ENCODE measurements at places on chromosomes 5 and 9.

- DNase-seq, result no peak
- no peak overlapping the region for H3K27ac ChIP-seq
- no peaks in the 10 kb centered on the region for H3K4me1 ChIP-seq
- H3K4me3 ChIP-seq, result no peak overlapping the region
- no peaks in the 10 kb centered on the region for H3K27me3 ChIP-seq
Observed at GRCh38 chr9:79143211-79143610, 428.6 kb upstream of the TLE4 start.

- no peaks in the 10 kb centered on the region for H3K4me1 ChIP-seq
- H3K4me3 ChIP-seq, result no peak overlapping the region
- DNase-seq, result no peak
- H3K36me3 ChIP-seq, result peaks cover 12% of the 10 kb centered on the region
- H3K27me3 ChIP-seq, result no peaks in the 10 kb centered on the region
Observed at GRCh38 chr5:59716966-59717500, 176.5 kb downstream of the PDE4D start.

DNA sequence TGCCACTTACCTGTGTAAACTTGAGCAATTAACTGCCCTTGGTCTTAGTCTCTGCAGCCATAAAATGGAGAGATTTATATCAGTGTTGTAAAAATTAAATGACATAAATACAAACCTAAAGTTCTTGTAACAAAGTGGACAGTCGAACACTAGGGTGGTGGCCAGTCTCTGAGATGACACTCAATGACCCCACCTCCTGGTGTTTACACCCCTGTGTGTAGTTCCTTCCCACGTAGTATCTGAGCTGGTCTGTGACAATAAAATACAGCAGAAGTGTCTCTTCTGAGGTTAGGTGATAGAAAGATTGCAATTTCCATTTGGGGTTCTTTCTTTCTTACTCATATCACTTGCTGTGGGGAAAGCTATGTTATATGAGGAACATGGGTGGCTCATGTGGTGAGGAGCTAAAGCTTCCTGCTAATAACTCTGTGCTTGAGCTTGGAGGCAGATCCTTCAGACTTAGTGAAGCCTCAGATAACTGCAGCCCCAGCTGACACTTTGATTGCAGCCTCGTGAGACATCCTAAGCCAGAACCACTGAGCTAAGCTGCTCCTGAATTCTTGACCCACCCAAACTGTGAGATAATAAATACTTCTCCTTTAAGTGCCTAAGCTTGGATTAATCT lies 173.4 kb upstream of the CHD1 start:
- H3K4me3 ChIP-seq, result no peak overlapping the region
- no peaks in the 10 kb centered on the region for H3K27me3 ChIP-seq
- H3K27ac ChIP-seq, result no peak overlapping the region
- no peaks in the 10 kb centered on the region for H3K4me1 ChIP-seq
- no peaks in the 10 kb centered on the region for H3K36me3 ChIP-seq

DNA sequence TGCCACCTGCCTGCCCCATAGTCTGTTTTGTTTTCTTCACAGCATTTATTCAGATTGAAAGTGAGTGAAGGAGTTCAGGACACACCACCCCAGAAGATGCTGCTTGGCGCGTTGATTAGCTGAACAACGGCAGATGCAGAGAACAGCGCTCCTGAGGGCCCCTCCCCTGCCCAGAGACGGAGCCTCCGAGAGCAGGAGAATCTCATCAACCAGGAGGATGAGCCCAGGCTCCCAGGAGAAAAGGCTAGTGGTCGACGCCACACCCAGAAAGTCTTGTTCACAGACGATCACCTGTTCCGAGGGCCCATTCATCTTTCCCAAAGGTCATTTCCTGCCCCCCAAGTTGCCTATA lies 180.4 kb upstream of the PPP1R26 start:
- no peak overlapping the region for H3K4me3 ChIP-seq
- no peak overlapping the region for H3K27ac ChIP-seq
- peaks cover 1% of the 10 kb centered on the region for H3K4me1 ChIP-seq
- DNase-seq, result no peak
- H3K27me3 ChIP-seq, result no peaks in the 10 kb centered on the region

DNA sequence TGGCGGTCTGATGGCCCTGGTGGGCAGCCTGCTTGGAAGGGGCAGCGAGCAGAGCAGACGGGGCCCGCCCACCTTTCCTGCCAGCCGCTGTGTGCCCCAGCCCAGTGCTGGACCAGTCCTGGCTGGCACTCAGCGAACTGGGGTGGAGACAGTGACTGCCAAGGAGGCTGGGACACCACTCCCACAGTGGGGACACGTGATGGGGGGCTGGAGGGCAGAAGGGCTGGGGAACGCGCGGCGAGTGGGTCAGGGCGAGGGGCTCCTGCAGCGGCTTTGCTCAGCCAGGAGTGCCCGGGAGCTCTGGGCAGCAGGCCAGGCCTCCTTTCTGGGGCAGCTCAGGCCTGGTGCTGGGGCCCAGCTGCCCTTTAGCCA lies 19.5 kb downstream of the NCS1 start:
- peaks cover 35% of the 10 kb centered on the region for H3K4me1 ChIP-seq
- no peaks in the 10 kb centered on the region for H3K27me3 ChIP-seq
- no peaks in the 10 kb centered on the region for H3K36me3 ChIP-seq

GRCh38 chr5:7717691-7718090 lies 133.2 kb downstream of the CFAP90 start:
- no peaks in the 10 kb centered on the region for H3K27me3 ChIP-seq
- H3K36me3 ChIP-seq, result peaks cover 19% of the 10 kb centered on the region
- no peak overlapping the region for H3K4me3 ChIP-seq

- no peak overlapping the region for H3K27ac ChIP-seq
- H3K36me3 ChIP-seq, result no peaks in the 10 kb centered on the region
- no peak for DNase-seq
- H3K4me3 ChIP-seq, result no peak overlapping the region
Observed at GRCh38 chr9:133513214-133514100, 11.3 kb downstream of the MYMK start.

GRCh38 chr5:162473041-162473714 lies 405.6 kb downstream of the GABRG2 start:
- H3K36me3 ChIP-seq, result no peaks in the 10 kb centered on the region
- no peak overlapping the region for H3K4me3 ChIP-seq
- no peaks in the 10 kb centered on the region for H3K27me3 ChIP-seq
- H3K27ac ChIP-seq, result no peak overlapping the region
- H3K4me1 ChIP-seq, result no peaks in the 10 kb centered on the region
- DNase-seq, result no peak

GRCh38 chr9:94805585-94805984 lies 79.1 kb downstream of the AOPEP start:
- DNase-seq, result no peak
- no peak overlapping the region for H3K27ac ChIP-seq
- no peaks in the 10 kb centered on the region for H3K4me1 ChIP-seq
- H3K36me3 ChIP-seq, result no peaks in the 10 kb centered on the region
- no peaks in the 10 kb centered on the region for H3K27me3 ChIP-seq
- no peak overlapping the region for H3K4me3 ChIP-seq

GRCh38 chr5:28512648-28513047 lies 1474.3 kb upstream of the CDH9 start:
- H3K4me3 ChIP-seq, result no peak overlapping the region
- no peak overlapping the region for H3K27ac ChIP-seq
- no peaks in the 10 kb centered on the region for H3K4me1 ChIP-seq
- H3K27me3 ChIP-seq, result no peaks in the 10 kb centered on the region
- no peak for DNase-seq

DNA sequence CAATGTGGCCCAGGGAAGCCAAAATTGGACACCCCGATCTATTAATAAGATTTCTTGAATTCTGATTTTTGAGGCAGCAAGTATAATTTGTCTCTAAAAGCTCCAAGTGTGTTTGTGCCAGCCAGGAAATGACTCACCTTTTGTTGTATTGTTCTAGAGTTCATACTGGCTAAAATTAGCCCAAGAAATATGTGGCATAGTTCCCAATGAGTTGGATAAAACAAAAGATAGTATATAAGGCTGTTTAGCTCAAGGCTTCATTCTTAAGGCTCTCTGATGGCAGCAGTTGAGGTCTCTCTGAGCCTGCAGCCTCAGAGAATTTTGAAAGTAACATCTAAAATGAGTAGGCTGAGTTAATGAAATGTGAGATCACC lies 21.6 kb downstream of the HMGXB3 start:
- H3K27me3 ChIP-seq, result no peaks in the 10 kb centered on the region
- H3K4me3 ChIP-seq, result no peak overlapping the region
- no peak overlapping the region for H3K27ac ChIP-seq
- H3K4me1 ChIP-seq, result no peaks in the 10 kb centered on the region
- DNase-seq, result no peak

DNA sequence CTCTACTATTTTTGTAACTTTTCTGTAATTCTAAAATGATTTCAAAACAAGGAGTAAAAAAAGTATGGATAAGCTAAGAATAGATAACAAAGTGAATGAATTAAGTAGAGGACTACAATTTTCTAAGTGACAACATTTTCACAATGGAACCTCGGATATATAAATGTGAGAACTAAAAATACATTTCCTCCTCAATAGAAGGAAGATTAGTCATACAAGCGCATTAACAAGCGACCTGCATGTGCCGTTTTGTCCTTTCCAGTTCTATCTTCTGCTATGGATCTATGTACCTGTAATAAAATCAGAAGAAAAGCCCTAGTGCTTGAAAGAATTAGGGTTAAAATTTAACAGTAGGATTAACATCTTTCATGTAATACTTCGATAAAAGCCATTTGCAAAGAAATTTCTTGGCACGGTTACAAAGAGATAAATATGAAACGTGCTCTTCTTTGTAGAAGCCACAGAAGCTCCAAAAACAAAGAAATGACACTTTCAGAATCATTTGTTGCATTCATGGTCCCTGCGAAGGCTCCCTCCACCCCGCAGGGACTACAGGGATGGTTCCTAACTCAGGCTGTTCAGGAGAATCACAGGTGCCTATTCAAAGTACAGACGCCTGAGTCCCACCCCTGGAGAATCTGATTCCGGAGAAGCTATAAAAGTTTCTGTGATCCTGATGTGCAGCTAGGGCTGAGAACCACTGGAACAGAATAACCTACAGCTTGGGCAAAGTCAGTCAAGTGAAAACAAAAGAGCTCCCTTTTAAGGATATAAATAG lies 216.6 kb upstream of the EFNA5 start:
- H3K27ac ChIP-seq, result no peak overlapping the region
- no peak overlapping the region for H3K4me3 ChIP-seq
- no peaks in the 10 kb centered on the region for H3K27me3 ChIP-seq
- H3K4me1 ChIP-seq, result peaks cover 3% of the 10 kb centered on the region

GRCh38 chr5:143059976-143060765 lies 290.0 kb downstream of the ARHGAP26 start:
- no peak for DNase-seq
- H3K27ac ChIP-seq, result no peak overlapping the region
- H3K4me1 ChIP-seq, result no peaks in the 10 kb centered on the region

- H3K27me3 ChIP-seq, result no peaks in the 10 kb centered on the region
- no peak overlapping the region for H3K27ac ChIP-seq
- H3K4me3 ChIP-seq, result no peak overlapping the region
Observed at GRCh38 chr5:169746147-169746694, 109.1 kb downstream of the DOCK2 start.

- H3K36me3 ChIP-seq, result no peaks in the 10 kb centered on the region
- H3K4me3 ChIP-seq, result no peak overlapping the region
- no peak overlapping the region for H3K27ac ChIP-seq
- peaks cover 13% of the 10 kb centered on the region for H3K4me1 ChIP-seq
- H3K27me3 ChIP-seq, result no peaks in the 10 kb centered on the region
Observed at GRCh38 chr9:97046228-97046627, 7.3 kb upstream of the CTSV start.

- H3K27me3 ChIP-seq, result no peaks in the 10 kb centered on the region
- no peak overlapping the region for H3K27ac ChIP-seq
- no peak for DNase-seq
- H3K4me3 ChIP-seq, result no peak overlapping the region
- H3K36me3 ChIP-seq, result no peaks in the 10 kb centered on the region
- H3K4me1 ChIP-seq, result peaks cover 10% of the 10 kb centered on the region
Observed at GRCh38 chr5:91332267-91333045, 50.7 kb downstream of the ARRDC3 start.

GRCh38 chr5:116035123-116035522 lies 2.9 kb downstream of the ARL14EPL start:
- H3K4me3 ChIP-seq, result no peak overlapping the region
- no peaks in the 10 kb centered on the region for H3K36me3 ChIP-seq
- no peaks in the 10 kb centered on the region for H3K4me1 ChIP-seq
- H3K27me3 ChIP-seq, result no peaks in the 10 kb centered on the region

DNA sequence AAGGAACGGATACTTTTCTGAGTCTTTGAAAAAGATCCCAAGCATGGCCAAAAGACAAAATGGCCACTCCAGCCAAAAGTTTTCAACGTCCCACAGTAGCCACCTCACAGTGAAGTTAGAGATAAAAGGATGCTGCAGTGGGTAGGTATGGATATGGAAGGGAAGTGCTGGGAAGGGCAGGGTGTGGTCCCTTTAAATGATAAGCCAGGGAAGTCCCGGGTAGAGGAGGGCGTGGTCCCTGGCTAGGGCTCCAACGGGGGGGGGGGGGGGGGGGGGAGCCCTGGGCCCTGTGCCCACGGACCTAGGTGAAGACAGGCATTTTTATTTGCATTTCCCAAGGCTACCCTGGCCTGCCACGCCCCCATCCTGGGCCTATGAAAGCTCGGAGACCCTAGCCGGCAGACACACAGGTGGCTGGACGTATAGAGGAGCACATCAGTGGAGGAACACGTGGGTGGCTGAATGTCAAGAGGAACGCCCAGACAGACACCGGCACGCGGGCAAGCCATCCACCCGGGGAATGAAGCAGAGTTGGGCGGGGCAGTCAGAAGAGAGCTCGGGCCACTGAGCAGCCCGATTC lies 306.7 kb downstream of the NFIB start:
- no peaks in the 10 kb centered on the region for H3K36me3 ChIP-seq
- H3K4me1 ChIP-seq, result no peaks in the 10 kb centered on the region
- no peak overlapping the region for H3K4me3 ChIP-seq
- H3K27me3 ChIP-seq, result no peaks in the 10 kb centered on the region

- no peak overlapping the region for H3K4me3 ChIP-seq
- no peaks in the 10 kb centered on the region for H3K4me1 ChIP-seq
- no peaks in the 10 kb centered on the region for H3K27me3 ChIP-seq
- no peak overlapping the region for H3K27ac ChIP-seq
Observed at GRCh38 chr5:78116167-78116566, 178.3 kb downstream of the AP3B1 start.

GRCh38 chr5:165015547-165015946 lies 1510.1 kb downstream of the MAT2B start:
- no peak overlapping the region for H3K4me3 ChIP-seq
- no peak for DNase-seq
- H3K27me3 ChIP-seq, result no peaks in the 10 kb centered on the region

- H3K4me3 ChIP-seq, result no peak overlapping the region
- H3K36me3 ChIP-seq, result no peaks in the 10 kb centered on the region
- no peaks in the 10 kb centered on the region for H3K4me1 ChIP-seq
- DNase-seq, result no peak
Observed at GRCh38 chr5:38500573-38501260, 55.7 kb downstream of the LIFR start.

GRCh38 chr5:132826424-132827082 lies 3.9 kb downstream of the SHROOM1 start:
- peak overlapping the region; percentile 60 for H3K4me3 ChIP-seq
- H3K4me1 ChIP-seq, result peaks cover 23% of the 10 kb centered on the region
- H3K27me3 ChIP-seq, result peaks cover 81% of the 10 kb centered on the region
- no peaks in the 10 kb centered on the region for H3K36me3 ChIP-seq
- no peak for DNase-seq
- H3K27ac ChIP-seq, result no peak overlapping the region

GRCh38 chr9:88164850-88165249 lies 26.6 kb upstream of the SPATA31C2 start:
- H3K4me1 ChIP-seq, result no peaks in the 10 kb centered on the region
- no peak overlapping the region for H3K27ac ChIP-seq
- no peak for DNase-seq
- no peaks in the 10 kb centered on the region for H3K36me3 ChIP-seq

GRCh38 chr9:106615118-106615889 lies 247.7 kb upstream of the ZNF462 start:
- no peaks in the 10 kb centered on the region for H3K36me3 ChIP-seq
- no peak overlapping the region for H3K27ac ChIP-seq
- no peak overlapping the region for H3K4me3 ChIP-seq
- no peaks in the 10 kb centered on the region for H3K4me1 ChIP-seq
- no peaks in the 10 kb centered on the region for H3K27me3 ChIP-seq

- H3K4me1 ChIP-seq, result no peaks in the 10 kb centered on the region
- no peaks in the 10 kb centered on the region for H3K36me3 ChIP-seq
- H3K4me3 ChIP-seq, result no peak overlapping the region
- no peak for DNase-seq
Observed at GRCh38 chr9:35357116-35357515, 132.8 kb upstream of the RUSC2 start.
